ENCODE measurements at places on chromosomes 1 and 21. TPM values are rescaled to one million over a fixed set of nuclear protein-coding genes. Genes with fewer than 3 reads are reported as not detected.
A peak's percentile ranks its signal among the peaks of the same experiment; 100 is the strongest.

GRCh38 chr1:13956393-13956792 is 256.4 kb downstream of the PRDM2 start:
- H3K27ac ChIP-seq = no peak overlapping the region
- DNase-seq = no peak
- no peaks in the 10 kb centered on the region for H3K4me1 ChIP-seq
- H3K27me3 ChIP-seq = no peaks in the 10 kb centered on the region

DNA sequence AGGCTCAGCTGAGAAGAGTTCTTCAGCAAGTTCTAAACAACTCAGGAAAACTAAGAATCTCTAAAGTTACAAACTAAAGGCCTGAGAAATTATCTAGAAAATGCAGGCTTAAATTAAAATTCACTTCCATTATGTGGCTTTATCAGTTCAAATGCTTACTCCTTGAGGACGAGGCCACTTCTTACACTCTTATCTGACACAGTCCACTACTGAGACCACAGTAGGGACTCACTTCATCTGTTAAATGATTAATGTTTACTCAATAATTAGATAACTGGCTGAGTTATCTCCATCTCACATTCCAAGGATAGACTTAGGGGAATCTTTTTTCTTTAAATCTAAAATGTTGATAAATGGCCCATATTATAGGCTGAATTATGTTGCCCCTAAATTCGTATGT is 1.6 kb downstream of the C1orf141 start:
- no peak overlapping the region for H3K27ac ChIP-seq
- no peaks in the 10 kb centered on the region for H3K27me3 ChIP-seq
- no peaks in the 10 kb centered on the region for H3K36me3 ChIP-seq
- no peak overlapping the region for H3K4me3 ChIP-seq
- DNase-seq = no peak

DNA sequence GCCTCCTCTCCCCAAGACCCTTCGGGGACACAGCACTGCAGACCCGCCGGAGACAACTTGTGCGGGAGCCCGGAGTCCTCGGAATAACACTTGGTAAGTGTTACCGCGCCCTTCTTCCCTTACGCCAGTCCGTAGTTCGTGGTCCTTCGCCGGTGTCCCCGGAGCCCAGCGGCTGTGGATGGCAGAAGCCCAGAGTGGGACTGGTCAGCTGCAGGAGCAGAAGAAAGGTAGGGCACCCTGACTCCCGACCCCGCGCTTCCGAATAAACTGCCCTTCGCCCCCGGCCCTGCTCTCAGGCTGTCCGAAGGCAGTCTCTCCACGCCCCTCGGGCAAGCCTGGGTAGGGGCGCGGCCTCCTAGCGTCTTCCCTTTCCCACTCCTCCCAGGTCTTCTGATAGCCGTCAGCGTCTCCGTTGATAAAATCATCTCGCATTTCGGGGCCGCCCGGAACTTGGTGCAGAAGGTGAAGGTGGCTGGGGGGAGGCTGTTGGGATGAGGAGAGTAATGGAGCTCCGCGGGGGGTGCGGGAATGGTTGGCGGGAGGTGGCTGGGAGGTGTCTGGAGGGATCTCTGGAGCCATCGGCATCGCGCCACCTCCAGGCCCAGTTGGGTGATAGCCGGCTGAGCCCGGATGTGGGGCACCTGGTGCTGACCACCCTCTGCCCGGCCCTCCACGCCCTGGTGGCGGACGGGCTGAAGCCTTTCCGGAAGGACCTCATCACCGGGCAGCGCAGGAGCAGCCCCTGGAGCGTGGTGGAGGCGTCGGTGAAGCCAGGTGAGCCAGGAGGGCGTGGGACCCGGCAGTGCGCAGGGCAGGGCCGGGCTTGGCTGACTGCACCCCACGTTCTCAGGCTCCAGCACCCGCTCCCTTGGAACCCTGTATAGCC is 4.3 kb downstream of the RUSC1 start:
- no peaks in the 10 kb centered on the region for H3K4me1 ChIP-seq
- H3K4me3 ChIP-seq = peak overlapping the region; percentile 81
- DNase-seq = peak; percentile 86
- peak overlapping the region; percentile 95 for H3K27ac ChIP-seq

GRCh38 chr1:35557118-35557610 is at the start of gene KIAA0319L:
Gene KIAA0319L (minus strand): TSS chr1:35557403. CDS start chr1:35554491, 2,912 bp downstream.
- DNase-seq = peak; percentile 94
- peaks cover 64% of the 10 kb centered on the region for H3K4me1 ChIP-seq
- H3K36me3 ChIP-seq = peaks cover 27% of the 10 kb centered on the region
- no peaks in the 10 kb centered on the region for H3K27me3 ChIP-seq
- H3K27ac ChIP-seq = peak within 1 kb of the TSS; percentile 89

GRCh38 chr1:171716616-171717015 is 25.2 kb downstream of the VAMP4 start:
- H3K27ac ChIP-seq = peak overlapping the region; percentile 61
- H3K4me3 ChIP-seq = no peak overlapping the region
- H3K27me3 ChIP-seq = no peaks in the 10 kb centered on the region
- no peaks in the 10 kb centered on the region for H3K36me3 ChIP-seq

DNA sequence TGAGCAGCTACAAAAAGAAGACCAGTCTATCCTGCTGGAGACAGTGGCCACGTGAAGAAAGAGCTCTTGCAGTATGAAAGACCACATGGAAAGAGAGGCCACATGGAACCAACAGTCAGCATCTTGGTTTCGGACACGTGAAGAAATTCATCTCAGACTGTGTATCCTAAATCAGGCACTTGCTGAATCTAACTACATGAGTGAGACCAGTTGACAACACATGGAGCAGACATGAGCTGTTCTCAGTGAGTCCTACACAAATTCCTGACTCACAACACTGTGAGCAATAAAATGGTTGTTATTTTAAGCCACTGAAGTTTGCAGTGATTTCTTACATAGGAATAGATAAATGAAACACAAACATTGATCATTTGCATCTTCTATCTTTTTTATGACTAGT is 2.4 kb upstream of the TAF1A start:
- no peaks in the 10 kb centered on the region for H3K36me3 ChIP-seq
- peaks cover 20% of the 10 kb centered on the region for H3K4me1 ChIP-seq
- H3K27me3 ChIP-seq = no peaks in the 10 kb centered on the region
- DNase-seq = no peak
- H3K4me3 ChIP-seq = no peak overlapping the region

GRCh38 chr21:16022921-16023320 is 293.1 kb downstream of the USP25 start:
- no peaks in the 10 kb centered on the region for H3K36me3 ChIP-seq
- H3K27ac ChIP-seq = no peak overlapping the region
- no peaks in the 10 kb centered on the region for H3K4me1 ChIP-seq
- DNase-seq = no peak
- H3K27me3 ChIP-seq = no peaks in the 10 kb centered on the region
- H3K4me3 ChIP-seq = no peak overlapping the region

- no peak overlapping the region for H3K4me3 ChIP-seq
- H3K27ac ChIP-seq = no peak overlapping the region
- H3K4me1 ChIP-seq = no peaks in the 10 kb centered on the region
- H3K36me3 ChIP-seq = no peaks in the 10 kb centered on the region
- no peaks in the 10 kb centered on the region for H3K27me3 ChIP-seq
- no peak for DNase-seq
Observed at GRCh38 chr1:156599811-156600210, 1.5 kb downstream of the GPATCH4 start.

- no peak for DNase-seq
- no peak overlapping the region for H3K27ac ChIP-seq
- H3K4me3 ChIP-seq = no peak overlapping the region
- H3K27me3 ChIP-seq = no peaks in the 10 kb centered on the region
Observed at GRCh38 chr1:172654535-172654934, 4.4 kb upstream of the FASLG start.

DNA sequence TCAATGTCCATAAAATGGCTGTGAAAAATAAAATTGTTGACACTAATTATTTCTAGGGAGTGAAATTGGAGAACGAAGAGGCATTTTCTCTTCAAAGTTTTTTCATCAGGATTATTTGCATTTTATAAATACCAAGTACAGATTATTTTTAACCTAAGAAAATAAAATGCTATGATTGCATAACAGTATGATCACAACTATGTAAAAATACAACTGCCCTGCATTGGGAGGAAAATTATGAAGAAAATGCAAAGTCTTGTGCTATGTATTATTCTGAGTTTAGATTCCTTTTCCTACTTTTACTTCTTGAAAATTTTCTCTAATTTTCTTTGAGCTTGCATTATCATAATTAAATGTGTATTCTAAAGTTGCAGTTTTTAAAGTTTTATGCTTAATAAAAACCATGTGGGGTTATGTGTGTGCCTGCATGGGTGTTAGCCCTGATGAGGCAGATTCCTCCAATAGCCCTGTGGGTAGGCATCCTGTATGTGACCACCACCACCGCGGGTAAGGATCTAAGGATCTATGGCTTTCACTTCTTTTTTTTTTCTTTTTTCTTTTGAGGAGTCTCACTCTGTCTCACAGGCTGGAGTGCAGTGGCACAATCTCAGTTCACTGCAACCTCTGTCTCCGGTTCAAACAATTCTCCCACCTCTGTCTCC is 24.7 kb downstream of the STX6 start:
- H3K4me3 ChIP-seq = no peak overlapping the region
- DNase-seq = no peak
- H3K27me3 ChIP-seq = no peaks in the 10 kb centered on the region
- H3K36me3 ChIP-seq = no peaks in the 10 kb centered on the region
- no peak overlapping the region for H3K27ac ChIP-seq

DNA sequence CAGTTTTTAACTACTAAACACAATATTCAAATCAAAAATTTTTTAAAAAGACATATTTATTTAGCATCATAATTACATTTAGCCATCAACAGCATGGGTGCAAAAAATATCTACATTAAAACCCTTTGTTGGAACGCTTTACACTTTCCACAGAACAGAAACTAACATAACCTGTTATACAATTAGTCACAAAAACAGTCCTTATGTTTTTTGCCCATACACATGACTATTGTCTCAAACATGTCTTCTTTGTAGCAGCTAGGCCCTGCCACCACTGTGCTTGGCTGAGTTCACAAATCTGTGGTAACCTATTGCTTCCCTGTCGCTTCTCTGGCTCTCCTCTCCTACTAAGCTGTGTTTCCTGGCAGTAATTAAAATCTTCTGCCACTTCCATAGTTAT is 1350.0 kb upstream of the ADGRL2 start:
- DNase-seq = no peak
- no peak overlapping the region for H3K27ac ChIP-seq
- H3K36me3 ChIP-seq = no peaks in the 10 kb centered on the region
- H3K27me3 ChIP-seq = no peaks in the 10 kb centered on the region

DNA sequence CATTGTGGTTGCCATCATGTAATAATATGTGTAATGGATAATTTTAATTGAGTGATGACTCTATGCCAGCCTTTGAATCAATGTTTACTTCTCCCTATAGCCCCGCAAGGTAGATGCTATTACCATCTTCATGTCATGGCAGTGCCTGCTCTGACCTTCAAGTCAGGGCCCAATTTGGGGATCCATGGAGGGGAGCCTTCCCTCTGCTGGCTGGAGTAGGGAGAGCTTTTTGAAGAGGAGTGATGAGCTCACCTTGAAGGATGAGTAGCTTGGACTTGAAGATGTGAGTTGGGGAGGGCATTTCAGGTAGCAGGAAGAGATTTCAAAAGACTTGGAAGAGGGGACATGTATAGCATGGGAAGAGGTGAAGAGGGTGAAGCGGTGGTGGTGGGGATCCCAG is 189.2 kb downstream of the FOXD2 start:
- no peak overlapping the region for H3K4me3 ChIP-seq
- no peak overlapping the region for H3K27ac ChIP-seq
- no peaks in the 10 kb centered on the region for H3K27me3 ChIP-seq
- H3K4me1 ChIP-seq = no peaks in the 10 kb centered on the region
- no peaks in the 10 kb centered on the region for H3K36me3 ChIP-seq

DNA sequence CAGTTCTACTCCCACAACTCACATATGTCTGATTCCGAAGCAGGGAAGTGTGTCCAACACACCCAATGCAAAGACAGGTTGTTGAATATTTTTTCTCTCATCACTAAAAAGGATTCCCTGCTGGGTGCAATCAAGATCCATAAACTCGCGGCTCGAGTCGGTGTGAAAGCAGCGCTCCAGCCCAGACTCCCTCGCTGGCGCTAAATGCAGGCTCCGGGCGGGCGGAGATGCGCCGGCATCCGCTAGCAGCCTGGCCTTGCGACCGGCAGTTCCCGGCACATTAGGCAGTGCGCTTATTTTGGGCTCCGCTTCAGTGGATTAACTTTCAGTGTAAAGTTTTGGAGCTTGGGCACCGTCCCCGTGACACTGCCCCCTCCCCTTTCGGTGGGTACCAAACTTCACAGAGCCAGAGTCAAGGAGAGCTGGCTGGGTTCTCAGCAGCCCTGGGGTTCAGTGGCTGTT is 87.7 kb upstream of the POU3F1 start:
- no peak overlapping the region for H3K4me3 ChIP-seq
- no peak for DNase-seq
- H3K27ac ChIP-seq = no peak overlapping the region
- H3K27me3 ChIP-seq = peaks cover 37% of the 10 kb centered on the region
- H3K36me3 ChIP-seq = no peaks in the 10 kb centered on the region

- peak overlapping the region; percentile 22 for H3K4me3 ChIP-seq
- H3K4me1 ChIP-seq = peaks cover 73% of the 10 kb centered on the region
- no peaks in the 10 kb centered on the region for H3K36me3 ChIP-seq
- no peaks in the 10 kb centered on the region for H3K27me3 ChIP-seq
- H3K27ac ChIP-seq = peak overlapping the region; percentile 99
Observed at GRCh38 chr1:1430114-1430982, 5.1 kb upstream of the VWA1 start.

DNA sequence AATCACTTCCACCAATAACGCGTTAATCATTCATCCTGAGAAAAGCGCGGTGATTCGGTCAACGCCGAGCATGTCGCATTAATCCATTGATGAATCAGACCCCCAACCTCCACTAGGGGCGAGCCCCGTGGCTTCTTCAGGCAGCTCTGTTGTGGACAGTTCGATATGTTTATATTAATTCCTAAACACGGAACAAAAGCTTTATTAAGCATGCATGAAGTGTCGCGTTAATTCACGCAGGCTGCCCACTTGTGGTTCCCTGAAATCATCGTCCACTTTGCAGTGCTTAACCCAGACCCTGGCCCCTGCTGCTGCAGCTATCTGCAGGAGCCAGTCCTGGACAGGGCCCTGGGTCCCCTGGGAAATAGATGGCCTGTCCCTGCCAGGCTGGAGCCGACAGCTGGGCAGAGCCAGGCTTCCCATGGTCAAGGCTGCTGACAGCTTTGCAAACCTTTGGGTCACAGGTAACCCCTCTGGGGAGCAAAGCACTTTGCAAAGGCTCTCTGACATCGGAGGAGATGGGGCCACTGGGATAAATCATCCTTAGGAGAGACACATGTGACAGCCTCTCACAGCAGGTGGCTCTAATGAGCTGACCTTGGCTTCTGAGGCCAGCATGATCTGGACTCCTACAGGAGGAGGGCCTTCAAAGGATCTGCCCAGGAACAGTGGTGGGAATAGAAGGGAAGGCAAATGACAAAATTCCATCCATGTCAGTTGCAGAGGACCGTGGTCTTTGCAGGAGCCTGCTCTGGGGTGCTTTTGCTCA is 137.0 kb upstream of the AJAP1 start:
- no peaks in the 10 kb centered on the region for H3K36me3 ChIP-seq
- no peaks in the 10 kb centered on the region for H3K27me3 ChIP-seq
- no peak overlapping the region for H3K27ac ChIP-seq
- no peak overlapping the region for H3K4me3 ChIP-seq
- H3K4me1 ChIP-seq = no peaks in the 10 kb centered on the region

Gene WDR77
- polyA plus RNA-seq = 13.8 TPM

Gene AKR7A3
- polyA plus RNA-seq = 72.1 TPM

Gene CFHR4
- polyA plus RNA-seq = not detected

Gene RGS13
- 7.8 TPM for polyA plus RNA-seq
